SHP77 (cell line): ENCODE measurements at places on chromosomes 6 and 20.

DNA sequence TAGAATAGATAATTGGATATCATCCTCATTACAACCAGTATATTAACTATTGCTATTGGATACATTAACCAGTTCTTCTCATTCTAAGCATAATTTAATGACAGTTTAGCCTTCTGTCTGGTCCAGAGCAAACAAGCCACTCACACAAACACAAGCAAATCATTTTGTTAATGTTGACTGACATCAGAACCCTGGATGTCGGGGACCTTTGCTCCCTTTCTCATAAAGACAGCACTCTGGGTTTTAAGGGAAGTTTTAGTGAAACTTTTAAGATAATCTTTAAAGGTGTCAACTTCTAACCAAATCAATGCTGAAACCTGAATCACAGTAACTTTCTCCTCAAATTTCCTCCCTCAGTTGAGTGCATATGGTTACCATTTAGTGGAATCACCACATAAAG, 113.9 kb downstream of the PTPRK start:
- DNase-seq, result no peak

DNA sequence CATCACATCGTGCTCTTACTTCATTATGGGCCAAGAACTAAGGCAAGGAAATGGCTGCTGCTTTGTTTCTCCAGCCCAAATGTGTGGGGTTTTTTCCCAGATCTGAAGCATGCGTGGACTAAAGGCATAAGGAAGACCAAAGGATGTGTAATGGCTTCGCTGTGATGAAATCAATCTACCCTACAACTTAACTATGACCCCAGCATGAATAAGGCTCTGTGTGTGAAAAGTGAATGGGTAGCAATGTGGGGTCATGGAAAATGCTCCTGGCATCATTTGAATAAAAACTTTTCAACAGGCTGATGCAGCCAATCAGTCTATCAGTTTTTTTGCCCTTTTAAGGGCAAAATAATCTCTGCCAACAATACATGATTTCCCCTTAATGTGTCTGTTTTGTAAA, 50.3 kb upstream of the ISM1 start:
- DNase-seq, result no peak

DNA sequence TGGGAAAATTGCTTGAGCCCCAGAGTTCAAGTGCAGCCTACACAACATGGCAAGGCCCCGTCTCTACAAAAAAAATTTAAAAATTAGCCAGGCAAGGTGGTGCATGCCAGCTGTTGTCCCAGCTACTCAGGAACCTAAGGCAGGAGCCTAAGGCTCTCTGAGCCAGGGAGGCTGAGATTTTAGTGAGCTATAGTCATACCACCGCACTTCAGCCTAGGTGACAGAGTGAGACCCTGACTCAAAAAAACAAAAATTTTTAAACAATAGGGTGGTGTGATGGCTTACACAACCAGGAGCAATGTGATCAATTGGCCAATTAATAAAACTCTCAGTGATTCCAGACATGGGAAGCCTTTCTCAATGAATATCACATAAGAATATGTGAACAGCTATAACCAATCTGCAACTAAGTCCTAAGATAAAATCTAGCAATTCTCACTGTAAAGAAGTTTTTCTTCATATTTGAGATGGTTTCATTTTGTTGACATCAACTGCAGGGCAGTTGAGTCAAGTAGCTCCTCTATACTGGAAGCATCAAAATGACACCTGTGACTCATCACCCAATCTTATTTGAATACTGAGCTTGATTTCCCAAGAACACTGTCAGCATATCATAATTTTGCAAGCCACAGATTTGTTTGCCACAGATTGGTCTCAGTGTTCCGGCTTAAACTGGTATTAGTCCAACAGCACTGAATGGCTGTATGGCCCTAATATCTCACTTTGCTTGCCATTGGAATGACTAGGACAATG, 169.0 kb upstream of the GJE1 start:
- no peak for DNase-seq

- DNase-seq, result no peak
Measured at GRCh38 chr20:57414867-57415592, 23.8 kb downstream of the RBM38 start.

GRCh38 chr20:1802385-1803060, 92.7 kb upstream of the SIRPA start:
- no peak for DNase-seq

DNA sequence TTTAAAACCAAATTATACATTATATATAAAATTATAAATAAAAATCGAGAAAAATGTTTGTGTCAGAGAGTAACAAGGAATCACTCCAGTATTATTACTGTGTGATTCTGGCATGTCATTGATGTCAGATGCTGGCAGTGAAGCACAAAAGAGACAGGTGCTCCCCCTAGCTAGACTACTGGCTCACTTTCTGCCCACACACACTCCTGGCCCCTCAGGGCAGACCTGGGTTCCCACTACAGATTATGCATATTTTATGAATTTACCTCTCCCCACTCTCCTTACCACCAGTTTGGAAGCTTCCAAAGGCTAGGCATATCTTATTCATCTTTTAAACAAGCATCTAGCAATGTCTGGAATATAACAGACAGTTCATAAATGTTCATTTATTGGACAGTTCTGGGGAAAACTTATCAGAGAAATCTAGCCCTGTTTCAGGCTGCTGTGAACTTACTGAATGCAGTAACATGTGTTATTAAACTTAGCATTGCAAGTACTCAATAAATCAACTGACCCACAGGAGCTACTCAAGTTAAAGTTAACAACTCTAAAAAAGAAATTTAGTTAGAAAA, 12.8 kb downstream of the SNX3 start:
- DNase-seq, result no peak

GRCh38 chr6:111780393-111780792, 92.9 kb downstream of the FYN start:
- DNase-seq, result no peak

DNA sequence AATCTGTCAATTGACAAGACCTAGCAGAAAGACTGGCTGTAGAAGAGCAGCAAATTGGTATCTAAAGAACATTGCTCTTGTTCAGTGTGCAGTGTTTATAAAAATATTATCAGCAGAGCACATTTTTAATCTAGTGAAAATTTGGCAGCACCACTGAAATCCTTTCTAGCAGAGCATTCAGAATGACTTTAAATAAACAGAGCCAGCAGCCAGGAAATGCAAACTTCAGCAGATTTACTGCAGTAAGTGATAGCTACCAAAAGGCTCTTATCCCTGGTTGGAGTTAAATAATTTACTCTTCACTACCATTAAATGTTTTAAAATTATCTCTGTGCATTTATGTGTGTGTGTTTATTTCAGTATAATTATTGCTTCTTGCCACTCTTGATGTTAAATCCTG, 590.9 kb upstream of the CITED2 start:
- no peak for DNase-seq

DNA sequence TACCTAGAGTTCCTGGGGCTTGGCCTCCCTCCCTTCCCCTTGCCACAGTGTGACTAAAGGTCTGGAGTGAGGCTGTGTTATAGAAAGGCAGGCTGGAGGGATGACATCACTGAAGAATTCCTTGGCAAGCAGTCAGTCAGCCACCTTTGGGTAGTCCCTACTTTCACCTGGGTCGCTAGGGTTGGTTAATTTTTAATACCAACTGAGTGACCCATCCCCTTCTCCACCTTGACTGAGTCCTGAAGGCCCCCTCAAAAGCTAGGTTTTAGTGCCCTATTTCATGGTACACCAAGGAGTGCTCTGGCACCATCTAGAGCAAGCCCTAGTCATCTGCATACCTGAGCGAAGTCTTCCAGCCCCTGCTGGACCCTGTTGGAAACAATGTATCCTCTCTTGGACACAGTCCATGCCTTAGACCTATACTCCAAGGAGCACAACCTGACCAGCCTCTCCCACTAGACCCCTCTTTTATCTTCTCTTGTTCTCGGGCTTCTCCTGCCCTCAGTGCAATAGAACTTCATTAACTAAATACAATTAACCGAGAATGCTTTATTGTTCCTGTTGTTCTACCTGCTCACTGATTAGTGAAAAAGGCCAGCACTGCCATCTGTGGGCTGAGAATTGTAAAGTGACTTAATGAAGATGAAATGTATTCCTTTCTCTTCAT, 44.6 kb downstream of the RIN2 start:
- DNase-seq, result no peak

DNA sequence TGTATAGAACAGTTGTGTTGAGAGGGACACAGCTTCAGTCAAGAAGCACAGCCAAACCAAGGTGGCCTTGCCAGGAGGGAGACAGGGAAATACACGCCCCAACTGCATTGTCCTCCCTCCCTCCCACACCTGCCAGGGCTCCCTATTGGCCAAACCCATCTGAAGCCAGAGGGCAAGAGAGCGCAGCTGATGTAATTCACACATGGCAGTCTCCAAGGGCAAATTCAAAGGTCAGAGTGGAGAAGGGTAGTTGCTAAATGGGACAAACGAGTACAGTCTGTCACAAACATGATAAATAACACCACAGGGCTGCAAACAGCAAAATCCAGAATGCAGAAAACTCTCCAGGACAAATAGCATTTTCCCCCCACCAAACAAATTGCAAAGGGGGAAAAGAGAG, 23.2 kb upstream of the PPP1R16B start:
- DNase-seq, result no peak

- DNase-seq, result peak; percentile 27
Measured at GRCh38 chr6:47852727-47853126, 70.9 kb downstream of the OPN5 start.

GRCh38 chr6:74000666-74001490, 304.9 kb downstream of the CD109 start:
- DNase-seq, result no peak

DNA sequence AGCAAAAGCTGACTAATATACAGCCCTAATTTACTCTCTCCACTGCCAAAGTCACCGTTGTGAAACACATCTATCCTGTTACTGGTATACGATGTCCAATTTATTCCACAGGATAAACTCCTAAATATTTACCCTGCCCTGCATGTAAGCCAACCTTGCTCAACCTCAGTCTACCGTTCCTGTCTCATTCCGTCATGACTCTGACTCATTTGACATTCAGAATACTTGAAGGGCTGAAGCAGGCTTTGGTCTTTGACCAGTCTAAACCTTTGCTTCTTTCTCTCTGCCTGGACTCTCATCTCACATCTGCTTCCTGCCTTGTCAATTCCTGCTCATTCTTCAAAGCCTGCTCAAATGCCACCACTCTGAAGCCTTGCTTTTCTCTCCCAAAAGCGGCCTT, 157.5 kb downstream of the SCP2D1 start:
- DNase-seq, result no peak

DNA sequence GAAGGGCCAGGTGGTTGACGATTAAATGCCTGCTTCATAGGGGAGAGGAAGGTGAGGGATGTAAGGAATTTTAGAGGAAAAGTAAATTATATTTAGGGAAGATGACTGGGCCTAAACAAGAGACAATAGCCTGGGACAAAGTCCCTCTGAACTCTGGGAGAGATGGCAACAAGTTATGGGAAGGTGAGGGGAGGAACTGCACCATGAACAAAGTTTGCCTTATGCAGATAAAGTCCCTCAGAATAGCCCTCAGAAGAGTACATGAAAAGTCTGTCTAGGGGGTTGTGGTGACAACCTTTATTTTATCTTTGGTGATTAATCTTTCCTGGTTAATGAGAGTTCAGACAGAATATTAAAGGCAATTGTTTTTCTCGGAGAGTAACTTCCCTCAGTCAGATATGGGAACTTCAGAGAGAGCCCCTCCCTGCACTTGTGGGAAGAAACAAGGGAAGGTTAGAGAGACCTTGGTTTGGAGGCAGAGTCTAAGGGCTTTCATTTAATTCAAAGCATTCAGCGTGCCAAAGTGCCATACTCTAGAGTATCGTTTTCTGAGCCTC, 27.1 kb upstream of the FAM217A start:
- DNase-seq, result no peak

DNA sequence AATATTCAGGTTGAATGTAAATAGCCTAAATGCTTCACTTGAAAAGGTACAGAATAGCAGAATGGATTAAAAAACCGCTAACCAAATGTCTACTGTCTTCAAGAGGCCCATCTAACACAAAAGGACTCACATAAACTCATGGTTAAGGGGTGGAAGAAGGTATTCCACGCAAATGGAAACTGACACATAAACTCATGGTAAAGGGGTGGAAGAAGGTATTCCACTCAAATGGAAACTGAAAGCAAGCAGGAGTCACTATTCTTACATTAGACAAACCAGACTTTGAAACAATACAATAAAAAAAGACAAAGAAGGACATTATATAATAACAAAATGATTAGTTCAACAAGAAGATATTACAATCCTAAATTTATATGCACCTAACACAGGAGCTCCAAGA, 38.3 kb upstream of the PKIB start:
- no peak for DNase-seq

DNA sequence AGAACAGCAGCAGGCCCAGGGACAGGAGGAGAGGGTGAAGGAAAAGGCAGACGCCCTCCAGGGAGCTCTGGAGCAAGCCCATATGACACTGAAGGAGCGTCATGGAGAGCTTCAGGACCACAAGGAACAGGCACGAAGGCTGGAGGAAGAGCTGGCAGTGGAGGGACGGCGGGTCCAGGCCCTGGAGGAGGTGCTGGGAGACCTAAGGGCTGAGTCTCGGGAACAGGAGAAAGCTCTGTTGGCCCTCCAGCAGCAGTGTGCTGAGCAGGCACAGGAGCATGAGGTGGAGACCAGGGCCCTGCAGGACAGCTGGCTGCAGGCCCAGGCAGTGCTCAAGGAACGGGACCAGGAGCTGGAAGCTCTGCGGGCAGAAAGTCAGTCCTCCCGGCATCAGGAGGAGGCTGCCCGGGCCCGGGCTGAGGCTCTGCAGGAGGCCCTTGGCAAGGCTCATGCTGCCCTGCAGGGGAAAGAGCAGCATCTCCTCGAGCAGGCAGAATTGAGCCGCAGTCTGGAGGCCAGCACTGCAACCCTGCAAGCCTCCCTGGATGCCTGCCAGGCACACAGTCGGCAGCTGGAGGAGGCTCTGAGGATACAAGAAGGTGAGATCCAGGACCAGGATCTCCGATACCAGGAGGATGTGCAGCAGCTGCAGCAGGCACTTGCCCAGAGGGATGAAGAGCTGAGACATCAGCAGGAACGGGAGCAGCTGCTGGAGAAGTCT, 25.5 kb downstream of the C20orf173 start:
- no peak for DNase-seq

- no peak for DNase-seq
Measured at GRCh38 chr20:14707026-14707680, 369.7 kb upstream of the FLRT3 start.

GRCh38 chr20:58233393-58233792, 4.9 kb upstream of the ANKRD60 start:
- DNase-seq, result no peak

GRCh38 chr6:1321738-1322137, 9.8 kb downstream of the FOXQ1 start:
- DNase-seq, result no peak

DNA sequence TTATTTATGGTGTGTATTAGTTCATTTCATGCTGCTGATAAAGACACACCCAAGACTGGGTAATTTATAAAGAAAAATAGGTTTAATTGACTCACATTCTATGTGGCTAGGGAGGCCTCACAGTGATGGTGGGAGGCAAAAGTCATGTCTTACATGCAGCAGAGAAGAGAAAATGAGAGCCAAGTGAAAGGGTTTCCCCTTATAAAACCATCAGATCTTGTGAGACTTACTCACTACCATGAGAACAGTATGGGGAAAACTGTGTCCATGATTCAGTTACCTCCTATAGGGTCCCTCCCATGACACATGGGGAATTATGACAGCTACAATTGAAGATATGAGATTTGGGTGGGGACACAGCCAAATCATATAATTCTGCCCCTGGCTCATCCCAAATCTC, 150.0 kb upstream of the AHI1 start:
- no peak for DNase-seq
